ENCODE measurements at places on chromosomes 11 and 22.
A peak's percentile ranks its signal among the peaks of the same experiment; 100 is the strongest.

- no peak for DNase-seq
These were observed 22.9 kb downstream of the TUB start for GRCh38 chr11:8103909-8104308.

DNA sequence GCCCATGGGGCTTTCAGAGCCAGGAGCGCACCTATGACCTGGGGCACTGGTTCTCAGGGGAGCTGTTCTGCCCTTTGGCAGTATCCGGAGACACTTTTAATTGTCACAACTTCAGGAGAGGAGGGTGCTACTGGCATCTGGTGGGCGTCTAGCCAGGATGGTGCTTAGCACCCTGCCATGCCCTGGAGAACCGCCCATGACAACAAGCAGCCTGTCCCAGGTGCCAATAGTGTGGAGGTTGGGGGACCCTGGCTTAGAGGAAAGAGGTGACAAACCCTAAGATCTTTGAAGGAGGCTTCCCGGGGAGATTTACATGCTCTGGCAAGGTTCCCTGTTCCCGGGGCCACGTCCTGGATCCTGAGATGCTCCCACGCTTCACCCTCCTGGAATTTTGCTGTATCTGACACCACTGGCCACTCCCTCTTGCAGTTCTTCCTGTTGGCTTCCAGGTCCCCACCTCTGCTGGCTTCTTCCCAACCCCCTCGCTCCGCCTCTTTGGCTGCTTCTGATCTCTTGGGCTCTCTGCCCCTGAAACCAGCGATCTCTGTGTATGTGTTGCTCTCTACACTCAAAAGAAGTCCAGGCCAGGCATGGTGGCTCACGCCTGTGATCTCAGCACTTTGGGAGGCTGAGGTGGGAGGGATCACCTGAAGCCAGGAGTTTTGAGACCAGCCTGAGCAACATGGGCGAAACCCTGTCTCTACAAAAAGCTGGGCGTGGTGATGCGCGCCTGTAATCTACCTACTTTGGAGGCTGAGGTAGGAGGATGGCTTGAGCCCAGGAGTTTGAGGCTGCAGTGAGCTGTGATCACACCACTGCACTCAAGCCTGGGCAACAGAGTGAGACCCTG lies 31.1 kb downstream of the FADS3 start:
- peak; percentile 91 for DNase-seq

- DNase-seq = peak; percentile 38
These were observed 23.9 kb downstream of the MYO7A start for GRCh38 chr11:77151804-77152509.

GRCh38 chr11:44944853-44945235 lies 5.8 kb downstream of the TP53I11 start:
- no peak for DNase-seq

DNA sequence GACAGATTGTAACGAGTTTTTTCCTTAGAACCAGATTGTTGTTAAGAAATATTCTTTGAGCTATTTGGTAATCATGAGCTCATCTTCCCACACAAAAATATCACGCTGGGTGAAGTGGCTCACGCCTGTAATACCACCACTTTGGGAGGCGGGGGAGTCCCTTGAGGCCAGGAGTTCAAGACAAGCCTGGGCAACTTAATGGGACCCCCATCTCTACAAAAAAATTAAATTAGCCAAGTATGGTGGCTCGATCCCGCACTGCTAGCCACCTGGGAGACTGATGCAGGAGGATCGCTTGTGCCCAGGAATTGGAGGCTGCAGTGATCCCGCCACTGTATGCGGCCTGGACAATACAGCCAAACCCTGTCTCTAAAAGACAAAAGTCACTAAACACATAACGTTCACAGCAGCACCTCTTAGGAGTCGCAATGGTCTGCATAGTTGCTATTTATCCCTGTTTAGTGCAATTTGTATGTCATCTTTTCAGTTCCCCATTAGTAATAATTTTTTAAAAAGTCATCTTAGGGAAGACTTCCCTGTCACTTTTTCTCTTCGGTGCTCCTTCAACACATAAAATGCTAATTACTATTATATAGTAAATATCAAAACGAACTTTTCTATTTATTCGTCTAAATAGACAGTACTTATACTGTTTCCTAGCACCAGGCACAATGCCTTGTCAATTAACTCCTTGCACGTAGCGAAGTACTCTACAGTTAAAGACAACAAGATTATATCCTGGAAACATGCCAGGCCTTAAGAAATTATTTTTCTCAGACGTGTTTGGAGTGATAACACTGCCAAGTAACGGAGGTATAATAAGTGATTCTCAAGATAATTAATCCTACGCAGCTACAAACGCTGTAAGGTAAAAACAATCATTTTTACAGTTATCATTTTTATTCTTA lies 1.1 kb downstream of the ST13 start:
- peak; percentile 45 for DNase-seq

DNA sequence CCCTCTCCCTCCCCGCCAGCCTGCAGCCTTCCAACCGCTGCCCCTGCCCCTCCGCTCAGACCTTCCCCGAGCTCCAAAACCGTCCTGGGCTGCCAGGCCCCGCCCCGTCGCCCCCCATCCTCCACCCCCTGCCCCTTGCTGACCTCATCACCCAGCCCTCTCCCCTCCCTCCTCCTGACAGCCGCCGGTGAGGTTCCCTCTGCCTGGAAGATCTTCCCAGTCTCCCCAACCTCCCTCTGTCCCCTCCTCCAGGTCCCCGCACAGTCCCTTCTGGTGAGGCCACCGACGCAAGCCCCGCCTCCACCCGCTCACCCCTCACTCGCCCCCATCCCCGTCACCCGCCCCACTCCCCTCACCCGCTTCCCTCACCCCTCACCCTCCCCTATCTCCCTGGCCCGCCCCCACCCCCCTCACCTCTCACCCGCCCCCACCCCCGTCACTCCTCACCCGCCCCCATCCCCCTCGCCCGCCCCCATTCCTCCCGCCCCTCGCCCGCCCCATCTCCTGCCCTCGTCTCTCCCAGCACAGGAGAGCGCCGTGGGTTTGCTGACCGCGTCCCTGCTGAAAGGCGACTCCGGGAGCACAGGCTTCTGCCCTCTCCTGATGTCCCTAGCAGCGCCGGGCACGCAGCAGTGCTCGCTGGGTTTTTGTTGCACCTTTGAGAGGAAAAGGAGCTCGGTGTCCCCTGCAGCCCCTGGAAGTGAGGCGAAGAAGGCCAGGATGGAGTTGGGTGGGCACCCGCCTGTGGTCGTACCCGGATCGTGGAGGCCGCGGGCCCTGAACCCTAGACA lies 16.4 kb upstream of the UPK3A start:
- DNase-seq = peak; percentile 74

GRCh38 chr11:3160252-3161031 lies 4.7 kb downstream of the OSBPL5 start:
- DNase-seq = peak; percentile 95

DNA sequence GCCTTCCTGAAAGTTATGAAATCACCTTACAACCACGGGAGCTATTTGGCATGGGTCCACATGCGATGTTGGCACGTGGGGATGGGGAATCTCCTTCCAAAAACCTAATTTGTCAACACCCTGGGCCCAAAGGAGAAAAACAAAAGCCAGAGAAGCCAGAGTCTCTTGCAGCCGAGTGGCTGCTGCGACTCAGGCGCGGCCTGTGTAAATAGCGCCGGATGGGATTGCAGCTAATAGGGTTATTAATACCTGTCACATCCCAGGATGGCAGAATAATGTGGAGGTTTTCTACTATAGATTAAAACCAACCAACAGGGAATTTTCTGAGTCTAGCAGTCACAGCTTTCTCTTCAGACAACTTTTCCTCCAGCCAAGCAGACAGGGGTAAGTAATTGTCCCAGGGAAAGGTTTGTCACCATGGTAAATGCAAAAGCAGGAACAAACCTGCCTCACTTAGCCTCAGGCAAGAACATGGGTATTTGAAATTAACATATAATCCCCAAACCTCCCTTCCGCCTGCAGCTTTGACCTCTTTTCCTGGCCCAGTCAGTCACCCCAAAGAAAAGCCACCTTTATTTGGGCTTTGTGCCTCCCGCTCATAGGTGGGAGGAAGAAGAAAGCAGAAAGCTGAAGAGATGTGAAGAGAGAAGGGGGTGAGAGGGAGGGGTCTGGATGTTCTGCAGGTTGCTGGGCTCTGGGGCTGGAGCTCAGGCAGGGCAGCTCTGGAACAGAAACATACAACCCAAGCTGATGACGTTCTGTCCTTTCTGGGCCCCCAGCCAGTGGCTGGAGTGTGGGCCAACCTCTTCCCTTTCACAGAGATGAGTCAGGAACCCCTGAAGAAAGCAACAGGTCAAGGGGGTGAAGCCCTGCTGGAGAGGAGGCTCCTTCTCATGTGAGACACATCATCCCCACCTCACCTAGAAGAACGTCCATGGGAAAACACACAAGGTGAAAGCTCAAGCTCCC lies 376.5 kb downstream of the NXPE2 start:
- no peak for DNase-seq

- DNase-seq = no peak
These were observed 578.5 kb downstream of the TBC1D22A start for GRCh38 chr22:47340851-47341436.

DNA sequence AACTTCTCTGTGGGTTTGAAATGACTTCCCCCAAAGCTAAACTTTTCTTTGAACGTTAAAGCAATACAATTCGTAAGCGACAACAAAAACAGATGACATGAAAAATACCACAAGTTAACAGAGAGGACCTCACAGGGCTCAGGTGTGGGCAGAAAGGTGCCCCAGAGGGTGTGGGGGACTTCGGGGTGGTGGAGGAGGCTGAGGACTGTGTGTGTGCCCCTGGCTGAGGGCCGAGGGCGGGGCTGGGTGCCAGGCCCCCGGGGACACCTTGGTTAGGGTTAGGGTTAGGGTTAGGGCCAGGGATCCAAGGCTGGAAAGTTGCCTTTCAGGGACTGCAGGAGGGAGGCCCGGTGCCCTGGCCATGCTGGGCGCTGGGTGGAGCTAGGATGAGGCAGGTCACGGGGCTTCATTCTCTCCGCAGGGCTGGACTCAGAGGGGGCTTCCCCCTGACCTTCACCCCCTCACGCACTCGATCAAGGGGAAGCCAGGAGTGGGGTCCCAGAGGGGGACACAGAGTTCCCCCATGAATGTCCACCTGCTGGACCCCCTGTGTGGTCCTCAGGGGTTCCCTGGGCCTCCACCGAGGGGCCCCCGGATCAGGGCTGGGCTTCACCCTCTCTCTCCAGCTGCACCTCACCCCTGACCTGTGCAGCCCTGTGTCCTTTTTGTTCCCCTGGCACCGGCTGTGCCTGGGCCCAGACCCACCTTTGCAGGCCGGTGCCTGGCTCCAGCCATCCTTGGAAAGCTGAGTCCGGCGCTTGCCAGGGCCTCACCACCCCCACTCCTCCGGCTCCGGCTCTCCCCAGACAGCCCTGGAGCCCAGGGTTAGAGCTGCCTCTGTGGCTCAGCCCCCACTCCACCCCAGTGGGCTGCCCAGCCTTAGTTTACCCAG lies 7.0 kb downstream of the TNNI2 start:
- DNase-seq = peak; percentile 54

DNA sequence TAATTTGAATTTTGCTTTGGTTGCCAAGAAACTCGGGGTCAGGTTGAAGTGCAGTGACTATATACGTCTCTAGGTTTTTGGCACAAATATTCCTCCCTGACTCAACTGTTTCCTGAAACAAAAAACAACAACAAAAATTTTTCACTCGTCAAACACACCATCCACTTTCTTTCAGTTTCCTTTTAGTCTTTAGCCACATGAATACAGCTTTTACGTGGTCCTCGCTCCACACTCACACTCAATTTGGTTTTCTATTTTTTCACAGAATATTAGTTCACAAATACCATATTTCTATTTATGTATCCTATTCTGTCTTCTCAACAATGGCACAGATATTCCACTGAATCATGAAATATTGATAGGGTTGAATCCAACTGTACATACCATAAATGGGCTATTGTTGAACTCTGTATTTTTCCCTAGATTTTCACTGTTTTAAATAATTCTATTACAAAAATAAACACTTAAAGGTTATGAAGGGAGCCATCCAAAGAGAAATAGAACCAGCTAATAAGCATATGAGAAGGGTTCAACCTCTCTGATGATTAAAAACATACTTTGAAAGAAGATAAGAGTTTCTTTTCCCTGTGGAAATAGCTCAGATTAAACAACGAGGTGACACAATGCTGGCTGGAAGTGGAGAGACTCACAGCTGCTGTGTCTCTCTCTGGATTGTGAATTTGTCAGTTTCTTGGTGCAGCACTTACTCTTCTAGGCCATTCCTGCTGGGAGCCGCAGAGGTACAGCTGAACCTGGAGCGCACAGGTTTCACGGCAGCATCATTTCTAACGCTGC lies 5.1 kb upstream of the FBLN1 start:
- no peak for DNase-seq

DNA sequence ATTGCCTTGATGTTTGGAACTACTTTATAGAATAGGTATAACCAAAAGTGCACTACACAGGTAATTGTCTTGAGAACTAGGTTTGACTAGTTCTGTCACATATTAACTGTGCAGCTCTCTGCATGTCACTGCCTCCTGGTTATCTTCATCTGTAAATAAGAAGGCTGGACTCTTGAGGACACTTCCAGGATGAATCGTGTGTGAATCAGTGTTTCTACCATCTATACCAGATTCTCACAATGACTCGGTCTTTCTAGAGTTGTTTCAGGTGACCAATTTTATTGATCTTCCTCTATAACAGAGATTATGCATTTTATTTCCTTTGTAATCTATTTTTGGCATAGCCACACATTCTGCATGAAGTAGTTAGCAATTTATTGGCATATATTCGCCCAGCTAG lies 1181.0 kb upstream of the TENM4 start:
- DNase-seq = no peak

DNA sequence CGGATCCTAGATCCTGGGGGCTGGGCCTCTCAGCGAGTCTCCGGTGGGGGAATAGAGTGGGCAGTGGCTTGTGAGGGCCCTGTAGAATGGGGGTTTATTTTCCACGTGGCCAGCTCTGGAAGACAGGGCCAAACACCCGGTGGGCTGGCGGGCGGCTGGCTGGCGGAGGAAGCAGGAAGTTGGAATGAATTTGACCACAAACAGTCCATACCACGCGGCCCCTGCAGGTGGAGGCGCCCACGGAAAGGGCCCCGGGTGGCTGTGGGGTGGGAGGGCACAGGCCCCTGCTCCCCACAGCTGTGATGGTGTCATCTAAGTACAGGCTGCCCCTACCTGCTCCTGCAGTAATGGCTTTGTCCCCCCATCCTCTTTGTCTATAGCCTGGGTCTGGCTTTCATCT lies 15.1 kb downstream of the MCAT start:
- DNase-seq = no peak

DNA sequence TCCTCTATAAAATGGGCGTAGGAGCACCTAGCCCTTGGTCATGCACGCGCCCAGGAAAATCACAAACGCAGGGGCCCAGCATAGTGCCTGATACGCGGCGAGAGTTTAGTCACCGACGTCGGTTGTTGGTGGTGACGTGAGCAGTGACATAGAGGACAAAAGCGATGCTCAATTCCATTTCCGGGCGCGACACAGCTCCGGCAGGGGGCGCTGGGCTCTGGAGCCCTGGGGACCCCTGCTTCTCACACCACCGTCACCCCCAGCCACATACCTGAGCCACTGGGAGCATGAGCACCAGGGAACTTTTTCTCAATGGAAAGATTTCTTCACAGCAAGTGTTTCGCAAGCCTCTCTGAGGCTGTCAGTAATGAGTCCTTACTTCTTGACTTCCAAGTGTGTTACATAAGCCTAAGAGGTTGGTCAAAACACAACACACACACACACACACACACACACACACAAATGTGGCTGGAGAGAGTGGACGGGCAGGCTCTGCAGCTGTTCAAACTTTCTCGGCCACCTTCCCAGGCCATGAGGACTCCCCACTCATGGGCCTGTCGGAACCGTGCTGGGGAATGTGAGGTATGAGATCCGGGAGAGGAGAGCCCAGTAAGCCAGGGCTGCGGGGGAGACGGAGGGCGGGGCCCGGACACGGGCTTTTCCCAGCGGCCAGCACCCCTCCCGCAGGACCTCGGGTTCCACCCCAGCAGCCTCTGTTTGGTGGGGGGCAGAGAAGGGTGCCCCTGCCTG lies 36.9 kb upstream of the LINC01488 start:
- DNase-seq = peak; percentile 85
